ENCODE measurements at places on chromosomes 4 and X.

- no peak for DNase-seq
Measured at GRCh38 chrX:56802428-56802827, 73.4 kb downstream of the NBDY start.

- DNase-seq, result no peak
Measured at GRCh38 chr4:921830-922331, 10.2 kb downstream of the GAK start.

- no peak for DNase-seq
Measured at GRCh38 chr4:41160012-41160789, 54.1 kb downstream of the APBB2 start.

- DNase-seq, result no peak
Measured at GRCh38 chr4:134278675-134279074, 77.1 kb upstream of the PABPC4L start.

DNA sequence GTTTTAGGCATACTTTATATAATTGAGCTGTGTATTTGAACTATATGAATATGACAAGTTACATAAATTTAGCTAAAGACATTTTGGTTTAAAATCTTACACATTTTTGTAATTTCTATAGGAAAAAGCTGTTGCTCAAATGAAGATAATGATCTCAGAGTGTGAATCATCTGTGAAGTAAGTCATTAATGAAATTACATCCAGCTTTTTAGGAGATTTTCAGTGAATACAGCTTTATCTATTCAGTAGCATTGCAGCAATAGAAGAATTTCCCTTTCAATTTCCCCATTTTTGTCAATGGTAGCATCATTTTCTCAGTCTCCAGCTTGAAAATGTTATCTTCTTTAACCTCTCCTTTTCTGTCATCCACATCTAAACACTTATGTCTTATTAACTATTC, 59.5 kb downstream of the CEP135 start:
- no peak for DNase-seq

DNA sequence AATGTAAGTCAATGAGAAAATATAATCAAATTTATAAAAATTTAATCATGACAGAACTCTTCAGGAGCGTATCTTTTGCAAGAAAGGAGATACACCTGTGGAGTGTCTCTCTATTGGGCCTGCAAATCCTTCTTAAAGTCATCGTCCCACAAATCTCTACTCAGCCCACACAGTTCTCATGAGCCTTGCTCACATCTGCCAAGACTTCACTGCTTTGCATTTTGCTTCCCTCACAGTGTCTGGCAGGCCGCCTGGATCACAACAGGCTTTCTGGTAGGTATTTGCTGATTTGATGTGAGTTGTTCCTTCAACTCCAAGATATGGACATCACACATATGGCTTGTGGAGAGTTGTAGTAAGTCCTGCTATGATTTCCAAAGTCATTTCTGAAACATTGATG, 183.1 kb upstream of the ARX start:
- DNase-seq, result no peak

DNA sequence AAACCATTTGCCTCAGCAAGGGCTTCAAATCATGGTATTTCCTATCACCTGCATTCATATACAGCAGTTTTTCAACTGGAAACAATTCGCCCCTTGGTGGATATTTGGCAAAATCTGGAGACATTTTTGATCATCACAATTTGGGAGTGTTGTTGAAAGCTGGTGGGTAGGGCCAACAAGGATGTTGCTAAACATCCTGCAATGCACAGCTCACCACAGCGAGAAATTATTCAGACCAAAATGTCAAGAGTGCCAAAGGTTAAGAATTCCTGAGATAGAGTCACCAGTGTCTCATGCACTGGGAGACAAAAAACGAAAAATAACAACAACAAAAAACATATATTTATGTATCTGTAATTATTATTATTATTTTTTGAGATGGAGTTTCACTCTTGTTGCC, 435.2 kb upstream of the CTSO start:
- no peak for DNase-seq

- DNase-seq, result no peak
Measured at GRCh38 chrX:23890933-23891332, 16.8 kb downstream of the APOO start.

DNA sequence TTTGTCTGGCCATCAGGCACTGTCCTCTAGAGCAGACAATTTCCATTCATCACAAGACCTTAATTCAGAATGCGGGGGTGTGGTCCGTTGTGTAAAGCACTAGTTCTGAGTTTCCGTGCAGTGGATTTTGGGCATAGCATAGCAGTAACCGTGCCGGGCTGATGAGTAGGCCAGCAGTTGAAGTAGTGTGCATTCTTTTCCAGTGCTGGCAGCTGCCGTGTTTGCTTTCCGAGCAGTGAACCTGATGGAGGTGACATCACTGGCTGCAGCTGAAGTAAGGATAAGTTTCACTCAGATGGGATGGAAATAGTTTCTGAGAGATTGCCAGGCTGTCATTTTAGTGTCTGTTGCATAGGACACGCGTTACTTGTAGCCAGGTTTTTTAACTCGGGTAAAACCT, 107.0 kb upstream of the STIM2 start:
- DNase-seq, result no peak

GRCh38 chr4:163768014-163768413, 273.5 kb downstream of the TMA16 start:
- no peak for DNase-seq

DNA sequence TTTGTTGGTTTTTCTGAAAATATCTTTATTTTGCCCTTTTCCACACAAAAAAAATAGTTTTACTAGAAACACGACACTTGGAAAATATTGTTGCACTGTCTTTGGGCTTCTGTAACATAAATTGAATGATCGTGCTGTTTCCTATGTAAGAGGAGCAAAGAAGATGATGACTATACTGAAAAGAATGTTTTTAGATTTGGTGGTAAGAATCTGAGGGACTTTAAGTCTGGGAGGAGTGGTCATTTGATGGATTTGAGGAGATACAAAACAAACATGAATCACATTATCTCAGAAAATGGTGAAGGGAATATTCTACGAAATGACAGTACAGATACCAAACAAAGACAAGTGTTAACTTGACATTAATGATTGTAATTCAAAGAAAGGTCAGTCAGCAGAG, 328.8 kb downstream of the ADAM29 start:
- DNase-seq, result no peak

- DNase-seq, result no peak
Measured at GRCh38 chr4:3611778-3612177, 79.6 kb upstream of the LRPAP1 start.

- no peak for DNase-seq
Measured at GRCh38 chrX:152313529-152314302, 137.4 kb downstream of the GABRA3 start.

DNA sequence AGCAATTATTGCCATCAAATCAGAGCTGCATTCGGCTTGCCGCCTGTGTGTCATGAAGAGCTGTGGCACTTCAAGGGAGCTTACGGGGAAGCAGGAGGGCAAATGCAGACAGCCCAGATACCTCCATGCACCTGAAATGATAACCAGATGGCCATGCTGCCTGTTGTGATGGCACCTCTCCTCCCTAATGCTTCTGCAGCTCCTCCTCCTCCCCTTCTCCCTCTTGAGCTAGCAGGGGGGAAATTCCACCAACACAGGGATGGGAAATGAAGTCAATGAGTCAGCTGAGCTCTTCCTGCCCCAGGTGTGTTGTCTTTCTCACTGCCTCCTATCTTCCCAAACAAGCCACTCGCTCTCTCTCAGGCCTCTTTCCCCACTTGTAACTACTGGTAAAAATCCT, 565.0 kb downstream of the BCOR start:
- DNase-seq, result no peak

DNA sequence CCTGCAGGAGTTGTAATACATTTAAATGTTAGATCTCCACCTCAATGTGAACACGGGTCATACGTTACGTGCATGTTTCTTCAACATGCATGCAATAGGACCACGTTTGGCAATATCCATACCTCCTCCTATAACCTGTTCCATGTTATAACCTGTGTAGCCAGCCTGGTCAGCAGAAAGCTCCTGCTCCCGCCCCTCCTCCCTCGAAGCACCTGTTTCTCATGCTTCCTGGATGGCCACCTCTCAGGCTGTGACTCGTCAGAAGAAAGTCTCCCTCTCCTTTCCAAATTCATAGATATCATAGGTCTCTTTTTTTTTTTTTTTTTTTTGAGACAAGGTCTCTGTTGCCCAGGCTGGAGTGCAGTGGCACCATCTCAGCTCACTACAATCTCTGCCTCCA, 96.5 kb downstream of the HMX1 start:
- DNase-seq, result no peak

DNA sequence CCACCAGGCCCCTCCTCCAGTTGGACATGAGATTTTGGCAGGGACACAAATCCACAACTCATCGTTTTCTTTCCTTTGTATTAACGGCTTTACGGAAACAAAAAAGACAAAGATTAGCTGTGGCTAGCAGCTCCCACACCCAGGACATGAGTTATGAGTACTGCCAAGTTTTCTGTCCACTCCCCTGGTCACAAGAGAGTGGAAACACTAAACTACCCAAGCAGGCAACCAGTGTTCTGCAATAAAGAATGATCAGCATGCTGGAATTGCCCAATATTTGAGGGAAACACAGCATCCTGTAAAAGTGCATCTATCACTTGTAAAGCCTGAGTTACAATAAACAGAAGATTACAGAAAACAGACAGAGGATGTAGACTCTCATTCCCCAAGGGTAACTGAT, 358.4 kb downstream of the NLGN4X start:
- DNase-seq, result no peak

DNA sequence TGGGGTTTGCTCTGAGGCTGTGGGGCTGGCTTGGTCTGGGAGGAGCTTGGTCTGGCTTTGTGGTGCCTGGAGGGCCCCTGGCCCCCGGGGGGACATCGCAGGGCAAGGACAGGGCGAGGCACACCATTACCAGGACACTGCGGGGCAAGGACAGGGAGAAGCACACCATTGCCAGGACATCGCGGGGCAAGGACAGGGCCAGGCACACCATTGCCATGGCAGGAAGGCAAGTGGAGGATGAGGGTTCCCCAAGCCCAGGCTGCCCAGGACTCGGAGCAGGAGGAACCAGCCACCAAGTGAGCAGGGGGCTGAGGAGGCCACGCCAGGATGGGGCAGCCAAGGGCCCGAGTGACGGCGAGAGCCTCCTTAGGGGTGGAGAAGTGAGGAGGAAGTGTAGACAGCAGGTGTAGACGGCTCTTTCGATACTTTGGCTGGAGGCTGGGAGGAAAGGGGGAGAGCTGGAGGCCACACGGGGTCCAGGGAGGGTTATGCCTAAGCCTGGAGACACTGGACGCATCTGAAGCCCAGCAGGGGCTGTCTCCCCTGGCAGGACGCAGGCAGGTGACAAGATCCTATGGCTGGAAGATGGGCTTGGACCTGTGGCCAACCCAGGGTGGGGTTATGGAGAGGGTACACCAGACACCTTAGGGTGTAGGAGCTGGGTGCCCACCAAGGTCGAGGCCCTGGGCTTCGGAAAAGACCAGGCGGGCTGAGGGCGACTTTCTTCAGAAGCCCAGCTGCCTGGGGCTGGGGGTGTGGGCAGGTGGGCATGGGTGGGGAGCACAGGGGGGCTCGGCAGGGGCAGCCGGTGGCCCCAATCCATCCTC, 7.3 kb downstream of the NKX1-1 start:
- no peak for DNase-seq

- no peak for DNase-seq
Measured at GRCh38 chr4:3522651-3523050, 9.6 kb downstream of the LRPAP1 start.

DNA sequence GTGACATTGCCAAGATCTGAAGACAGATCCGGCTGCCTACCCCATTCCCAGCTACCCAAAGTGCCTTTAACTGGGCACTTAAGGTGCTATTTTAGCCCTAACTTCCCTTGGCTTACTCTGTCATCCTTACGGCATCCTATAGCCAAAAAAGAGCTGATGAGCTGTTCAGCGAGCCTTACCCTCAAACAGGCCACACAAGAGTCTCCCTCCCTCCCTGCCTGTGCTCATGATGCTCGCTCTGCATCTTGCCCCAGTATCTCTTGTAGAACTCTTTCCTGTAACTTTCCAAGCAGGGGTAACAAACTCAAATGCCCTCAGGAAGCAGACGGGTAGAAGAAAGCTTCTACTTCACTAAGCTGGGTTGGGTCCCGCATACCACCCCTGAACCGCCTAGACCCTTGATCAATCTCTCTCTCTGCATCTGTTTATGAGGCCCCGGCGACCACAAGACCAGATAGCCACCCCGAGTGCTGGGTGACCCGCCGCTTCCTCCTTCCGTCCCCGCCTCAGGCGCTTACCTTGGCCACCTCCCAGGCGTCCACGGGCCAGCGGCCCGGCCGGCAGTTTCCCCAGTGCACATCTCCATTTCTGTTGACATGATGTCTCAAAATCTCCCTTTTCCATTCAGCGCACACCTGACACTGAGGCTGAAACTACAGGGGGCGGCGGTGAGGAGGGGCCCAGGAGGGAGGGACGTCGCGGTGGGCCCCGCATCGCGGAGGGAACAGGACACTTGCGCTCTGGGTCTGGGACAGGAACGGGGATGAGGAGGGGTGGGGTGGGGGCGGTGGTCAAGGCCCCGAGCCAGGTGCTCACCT, 663 bp downstream of the CXorf38 start:
- DNase-seq, result peak; percentile 23

GRCh38 chr4:56310401-56311125, 76.7 kb downstream of the AASDH start:
- DNase-seq, result no peak

GRCh38 chr4:164730705-164731393, 23.1 kb upstream of the SMIM31 start:
- no peak for DNase-seq

GRCh38 chr4:98560321-98560720, 98.1 kb downstream of the TSPAN5 start:
- no peak for DNase-seq

GRCh38 chrX:44873415-44874276, 658 bp downstream of the KDM6A start:
- DNase-seq, result peak; percentile 45

- DNase-seq, result no peak
Measured at GRCh38 chr4:11196927-11197522, 231.7 kb downstream of the HS3ST1 start.

DNA sequence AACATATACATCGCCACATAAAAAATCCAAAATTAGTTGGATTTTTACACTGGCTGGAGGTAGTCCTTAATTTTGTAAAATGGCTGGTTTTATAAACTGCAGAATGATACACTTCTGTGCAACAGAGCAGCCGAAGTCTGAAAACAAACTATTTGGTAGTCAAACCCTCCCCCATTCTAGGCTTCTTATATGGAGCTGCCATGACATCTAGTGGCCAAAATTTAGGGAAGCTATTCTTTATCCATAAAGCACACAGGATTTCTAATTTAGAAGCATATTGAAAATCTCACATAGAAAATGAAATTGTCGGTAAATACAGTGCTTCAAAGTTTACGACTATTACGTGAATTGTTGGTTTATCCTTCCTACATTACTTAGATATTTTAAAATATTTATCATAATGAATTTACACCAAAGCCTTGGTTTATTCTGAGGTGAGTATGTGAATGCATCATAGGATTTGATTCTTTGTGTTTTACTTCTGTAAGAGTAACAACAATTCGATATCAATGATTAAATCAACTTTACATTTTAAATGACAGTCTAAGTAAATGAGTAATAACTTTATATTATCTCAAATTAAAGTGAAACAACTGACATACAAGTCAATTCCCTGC, 113.4 kb upstream of the FAM241A start:
- no peak for DNase-seq

- DNase-seq, result no peak
Measured at GRCh38 chr4:103497692-103498091, 222.1 kb downstream of the TACR3 start.

GRCh38 chr4:168218645-168219044, 99.9 kb downstream of the DDX60 start:
- no peak for DNase-seq
